Activated T-cell treated with anti-CD3 and anti-CD28 coated beads for 1 hour (primary cell): ENCODE measurements at places on chromosomes 2 and 18.

DNA sequence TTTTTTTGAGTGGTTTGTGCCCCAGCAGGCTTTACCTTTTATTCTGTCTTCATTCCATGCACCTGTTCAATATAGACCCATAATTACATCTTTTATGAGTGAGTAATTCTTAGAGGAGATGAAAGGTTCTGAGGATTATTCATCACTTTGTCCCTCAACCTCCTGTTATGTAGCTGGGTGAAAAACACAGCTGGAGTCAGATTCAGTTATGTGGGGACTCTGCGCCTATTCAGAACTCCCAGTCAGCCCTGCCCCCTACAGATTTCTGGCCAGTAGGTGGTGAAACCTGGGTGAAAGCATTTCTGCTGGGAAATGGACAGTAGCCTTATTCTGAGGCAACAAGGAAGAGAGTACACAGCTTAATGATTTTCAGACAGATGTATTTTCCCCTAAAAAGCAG, 107.8 kb downstream of the MGAT5 start:
- no peak for DNase-seq

DNA sequence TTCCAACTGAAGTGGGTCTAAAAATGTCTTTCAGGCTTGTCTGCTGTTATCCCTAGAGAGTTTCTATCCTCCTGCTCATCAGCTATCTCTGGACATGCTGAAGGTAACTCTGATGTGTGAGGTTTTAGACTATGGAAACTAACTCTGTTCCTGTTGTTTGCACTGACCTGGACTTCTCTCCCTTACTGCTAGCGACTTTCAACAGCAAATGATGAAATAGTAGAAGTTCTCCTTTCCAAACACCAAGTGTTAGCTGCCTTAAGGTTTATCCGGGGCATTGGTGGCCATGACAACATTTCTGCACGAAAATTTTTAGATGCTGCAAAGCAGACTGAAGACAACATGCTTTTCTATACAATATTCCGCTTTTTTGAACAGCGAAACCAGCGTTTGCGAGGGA, 26.9 kb downstream of the RMC1 start:
- DNase-seq: no peak

- DNase-seq: no peak
These were observed 9.0 kb upstream of the KCNG2 start for GRCh38 chr18:79788734-79789085.

DNA sequence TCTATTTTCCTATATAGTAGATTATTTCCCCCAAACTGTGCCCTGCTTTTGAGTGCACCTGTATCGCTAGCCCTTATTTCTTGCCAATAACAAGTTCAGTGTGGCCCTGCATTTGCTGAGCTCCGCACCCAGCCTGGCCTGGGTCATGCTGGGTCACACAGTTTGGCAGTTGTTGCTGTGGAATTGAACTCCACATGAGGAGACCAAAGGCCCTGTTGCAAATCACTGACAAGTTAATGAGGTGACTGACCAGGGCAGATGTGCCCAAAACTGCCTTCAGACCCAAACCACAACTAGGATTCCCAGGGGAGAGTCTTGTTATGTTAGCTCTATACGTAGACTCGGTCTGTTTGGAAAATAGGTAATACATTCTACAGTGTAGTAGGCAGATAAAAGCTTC, 31.0 kb downstream of the COL4A4 start:
- DNase-seq: no peak

DNA sequence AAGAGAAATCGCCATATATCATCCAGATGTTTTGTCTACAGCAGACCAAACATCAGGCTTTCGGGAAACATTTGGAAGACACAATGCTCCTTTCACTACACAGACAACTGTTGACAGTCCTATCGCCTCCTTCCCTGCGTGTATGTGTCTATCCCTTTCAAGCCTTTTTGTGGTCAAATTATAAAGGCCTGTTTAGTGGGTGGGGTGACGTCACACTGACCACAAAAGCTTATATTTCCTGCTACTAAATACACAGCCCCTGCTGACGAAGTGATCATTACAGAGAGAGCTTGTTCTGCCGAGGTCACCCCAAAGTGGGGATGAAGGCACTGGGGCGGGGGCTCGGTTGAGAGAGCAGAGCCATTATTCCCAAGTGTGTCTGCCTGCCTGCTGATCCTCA, 302.7 kb upstream of the TNP1 start:
- DNase-seq: no peak

DNA sequence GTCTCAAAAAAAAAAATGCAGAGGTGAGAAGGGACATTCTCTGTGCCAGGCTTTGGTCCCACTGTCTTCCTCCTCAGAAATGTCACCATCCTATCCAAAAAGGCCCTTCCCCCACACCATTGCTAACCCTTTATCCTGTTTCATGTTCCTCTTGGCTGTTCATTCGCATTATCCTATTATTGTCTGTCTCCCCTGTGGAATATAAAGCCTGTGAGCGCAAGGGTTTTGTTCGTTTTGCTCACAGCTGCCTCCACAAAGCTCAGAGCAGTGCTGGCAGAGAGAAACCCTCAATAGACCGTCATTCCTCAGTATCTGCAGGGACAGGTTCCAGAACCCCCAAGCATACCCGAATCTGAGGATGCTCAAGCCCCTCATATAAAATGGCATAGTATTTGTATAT, 91.8 kb downstream of the LOXHD1 start:
- DNase-seq: no peak

DNA sequence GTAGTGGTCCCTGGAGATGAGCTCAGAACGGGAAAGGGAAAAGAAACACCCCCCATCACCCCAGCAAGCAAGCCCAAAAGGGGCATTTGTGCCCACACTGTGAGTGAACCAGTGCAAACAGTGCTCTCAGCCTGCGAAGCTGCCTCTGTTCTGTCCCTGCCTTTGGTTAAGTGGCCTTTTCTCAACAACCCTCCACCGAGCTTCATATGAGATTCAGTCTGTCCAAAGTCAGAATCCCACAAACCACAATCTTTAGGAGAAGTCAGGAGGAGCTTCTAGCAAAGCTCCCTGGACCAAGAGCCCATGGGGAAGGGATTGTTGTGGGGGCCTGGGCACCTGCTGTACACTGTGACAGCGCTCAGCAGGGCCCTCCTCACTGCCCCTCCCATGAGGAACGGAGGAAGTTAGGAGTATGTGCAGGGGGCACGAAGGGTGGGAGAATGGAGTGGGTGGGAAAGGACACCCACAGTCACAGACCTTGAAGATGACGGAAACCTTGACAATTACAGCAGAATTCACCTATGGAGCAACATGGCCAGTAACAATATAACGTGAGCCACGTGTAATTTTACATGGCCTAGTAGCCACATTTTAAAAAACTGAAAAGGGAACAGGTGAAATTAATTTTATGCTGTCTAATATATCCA, 119.5 kb downstream of the SMAD7 start:
- no peak for DNase-seq

- no peak for DNase-seq
These were observed 20.6 kb downstream of the GTF2A1L start for GRCh38 chr2:48638261-48638660.

DNA sequence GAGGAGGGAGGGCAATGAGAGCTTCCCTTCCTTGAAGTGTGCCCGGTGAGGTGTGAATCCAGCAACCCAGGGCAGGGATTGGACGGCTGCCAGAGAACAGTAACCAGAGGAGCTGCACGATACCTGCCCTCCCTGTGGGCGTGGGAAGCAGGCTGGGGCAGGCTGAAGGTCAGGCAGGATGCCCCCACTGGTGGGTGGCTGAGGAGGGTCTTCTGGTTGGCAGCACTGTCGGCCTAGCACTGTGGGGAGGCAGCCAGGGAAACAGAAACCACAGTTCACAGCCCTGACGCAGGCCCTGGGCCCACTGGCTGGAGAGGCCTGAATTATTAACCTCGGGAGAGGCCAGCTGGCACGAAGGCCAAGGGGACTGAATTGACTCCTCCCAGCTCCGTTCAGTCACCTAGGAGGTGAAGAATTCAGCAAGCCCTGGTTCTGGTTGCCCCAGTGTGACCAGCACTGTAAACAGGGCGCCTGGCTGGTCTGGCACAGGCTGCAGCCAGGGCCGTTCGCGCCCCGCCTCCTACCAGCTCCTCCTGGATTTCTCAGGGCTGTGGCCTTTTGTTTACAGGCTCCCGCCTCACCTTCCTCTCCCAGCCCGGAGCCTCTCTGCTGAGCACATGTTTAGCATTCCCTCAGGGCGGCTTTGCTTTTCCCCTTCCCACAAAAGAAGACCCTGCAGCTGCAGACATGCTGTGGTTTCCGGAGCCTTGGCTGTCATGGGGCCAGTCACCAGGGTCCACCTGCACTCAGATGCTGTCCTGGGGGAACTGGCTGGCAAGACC, 97.8 kb downstream of the B3GNT2 start:
- no peak for DNase-seq

DNA sequence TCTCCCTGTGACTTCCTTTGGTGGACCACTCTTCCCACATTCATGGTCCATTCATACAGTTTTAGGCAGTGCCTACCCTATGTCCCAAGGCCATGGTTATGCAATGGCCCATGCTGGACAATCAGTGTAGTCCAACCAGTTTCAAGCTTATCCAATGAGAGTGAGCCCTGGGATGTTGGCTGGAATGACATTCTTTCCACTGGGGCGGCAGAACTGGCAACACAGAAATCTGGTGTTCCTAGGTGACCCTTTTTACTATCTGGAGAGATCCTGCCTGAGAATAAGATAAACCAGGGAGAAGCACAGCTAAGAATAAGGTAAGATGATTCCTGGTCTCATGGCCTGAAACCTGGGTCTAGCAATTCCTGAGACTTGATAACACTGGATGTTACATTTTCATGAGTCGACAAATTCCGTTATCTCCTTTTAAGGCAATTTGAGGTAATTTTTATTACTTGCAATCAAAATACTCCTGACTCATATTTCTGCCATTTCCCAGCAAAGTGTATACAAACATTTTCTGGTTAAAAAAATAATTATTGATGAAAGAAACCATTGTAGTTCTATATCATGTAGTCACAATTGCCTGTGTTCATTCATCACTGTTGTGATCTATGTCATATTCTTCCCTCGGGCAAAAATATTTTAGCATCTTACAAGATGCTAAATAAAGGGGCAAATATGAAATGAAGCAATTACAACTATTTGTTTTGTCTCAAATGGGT, 271.5 kb upstream of the LYPD1 start:
- DNase-seq: no peak

GRCh38 chr2:28726177-28726576, 25.5 kb upstream of the PPP1CB start:
- no peak for DNase-seq

DNA sequence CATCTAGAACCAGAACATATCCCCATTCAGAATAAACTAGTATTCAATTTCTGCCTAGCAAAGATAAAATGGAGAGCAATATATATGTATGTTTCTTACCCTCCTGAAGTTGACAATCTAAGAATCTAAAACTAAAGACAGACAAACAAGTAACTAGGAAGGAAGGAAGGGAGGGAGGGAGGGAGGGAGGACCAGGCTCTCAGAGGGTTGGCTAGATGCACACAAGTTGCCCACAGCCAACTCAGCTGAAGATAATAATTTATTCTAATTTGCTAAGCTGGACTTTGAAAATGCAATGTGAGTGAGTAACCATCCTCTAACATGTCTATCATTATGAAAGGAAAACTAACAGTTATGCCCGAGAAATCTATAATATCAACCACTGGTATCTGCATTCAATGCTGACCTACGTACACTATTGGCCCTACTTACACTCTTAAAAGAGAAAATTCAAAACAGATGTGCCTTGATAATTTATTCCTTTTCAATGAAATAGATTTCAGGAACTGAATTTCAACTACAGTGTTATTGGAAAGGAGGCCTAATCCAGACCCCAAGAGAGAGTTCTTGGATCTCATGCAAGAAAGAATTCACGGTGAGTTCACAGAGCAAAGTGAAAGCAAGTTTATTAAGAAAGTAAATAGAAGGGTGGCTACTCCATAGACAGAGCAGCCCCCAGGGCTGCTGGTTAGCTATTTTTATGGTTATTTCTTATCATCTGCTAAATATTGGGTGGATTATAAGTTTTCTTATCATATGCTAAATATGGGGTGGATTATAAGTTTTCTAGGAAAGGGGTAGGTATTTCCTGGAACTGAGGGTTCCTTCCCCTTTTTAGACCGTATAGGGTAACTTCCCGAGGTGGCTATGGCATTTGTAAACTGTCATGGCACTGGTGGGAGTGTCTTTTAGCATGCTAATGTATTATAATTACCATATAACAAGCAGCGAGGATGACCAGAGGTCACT, 288.5 kb upstream of the SLC39A10 start:
- no peak for DNase-seq

DNA sequence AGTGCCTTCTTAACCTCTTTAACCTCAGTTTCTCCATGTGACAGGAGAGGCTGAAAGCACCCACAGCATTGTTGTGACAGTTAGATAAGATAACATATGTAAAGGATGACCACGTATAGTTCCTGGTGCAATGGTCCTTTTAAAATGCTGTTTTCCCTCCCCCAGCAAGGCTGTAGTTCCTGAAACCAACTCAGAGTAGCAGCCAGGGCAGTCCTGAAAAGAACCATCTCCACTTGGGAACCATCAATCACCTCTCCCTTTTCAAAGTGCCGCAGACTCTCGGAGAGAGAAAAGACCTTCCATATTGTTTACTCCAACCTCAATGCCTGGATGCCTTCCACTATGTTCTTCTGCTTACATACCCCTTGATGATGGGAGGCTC, 158.8 kb downstream of the DDX1 start:
- DNase-seq: no peak

- peak; percentile 16 for DNase-seq
These were observed 47.8 kb upstream of the MAPRE3 start for GRCh38 chr2:26922405-26923188.

DNA sequence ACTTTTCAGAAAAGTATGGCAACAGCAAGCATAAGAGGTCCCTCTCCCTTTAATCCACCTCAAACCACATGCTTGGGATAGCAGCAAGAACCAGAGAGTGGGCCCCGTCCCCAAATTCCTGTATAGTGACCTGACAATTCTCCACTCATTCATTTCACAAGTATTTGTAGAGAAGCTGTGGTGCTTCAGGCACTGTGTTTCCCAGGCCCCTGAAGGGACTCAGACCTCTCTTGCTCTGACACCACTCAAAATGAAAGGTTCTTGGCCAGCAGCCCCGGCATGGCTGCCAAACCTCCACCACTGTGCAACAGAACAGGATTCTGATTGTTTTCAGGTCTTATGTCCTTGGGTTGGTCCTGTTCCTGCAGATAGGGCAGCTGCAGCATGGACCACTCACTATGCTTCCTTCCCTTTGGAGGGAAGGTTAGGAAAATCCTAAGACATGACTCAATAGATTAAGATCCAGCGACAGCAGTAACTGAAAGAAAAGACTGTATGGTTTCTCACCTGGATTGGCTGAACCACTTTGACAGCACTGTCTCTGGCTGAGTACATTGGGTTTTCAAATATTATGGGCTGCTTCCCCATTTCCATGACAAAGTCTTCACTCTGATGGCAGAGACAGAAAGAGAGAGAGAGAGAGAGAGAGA, 67.6 kb downstream of the DHRS9 start:
- no peak for DNase-seq

DNA sequence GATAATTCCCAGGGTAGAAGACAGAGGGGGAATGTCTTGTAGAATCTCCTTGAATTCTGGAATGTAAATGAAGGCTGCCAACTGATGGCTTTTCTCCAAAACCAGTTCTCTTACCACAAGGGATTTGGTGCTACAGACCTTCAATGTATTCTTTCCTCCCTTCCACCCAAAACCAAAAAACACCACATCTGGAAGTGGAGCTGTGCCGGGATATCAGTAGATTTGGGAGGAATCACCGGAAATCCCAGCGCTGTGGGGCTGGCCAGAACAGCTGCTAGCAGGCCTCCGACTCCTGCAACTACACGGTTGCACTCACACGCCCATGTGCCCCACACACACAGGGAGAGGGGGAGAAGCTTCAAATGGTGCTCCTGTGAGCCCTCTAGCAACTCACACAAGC, 45.7 kb downstream of the RPL31 start:
- no peak for DNase-seq

GRCh38 chr2:240277073-240277806, 136.8 kb upstream of the OTOS start:
- no peak for DNase-seq

GRCh38 chr2:47254464-47254863, 99.4 kb upstream of the STPG4 start:
- DNase-seq: no peak
